ENCODE measurements at places on chromosomes 2 and 18.

- DNase-seq, result no peak
Measured at GRCh38 chr2:57429831-57430230, 616.8 kb upstream of the VRK2 start.

- no peak for DNase-seq
Measured at GRCh38 chr2:240412211-240412861, 23.1 kb upstream of the GPC1 start.

DNA sequence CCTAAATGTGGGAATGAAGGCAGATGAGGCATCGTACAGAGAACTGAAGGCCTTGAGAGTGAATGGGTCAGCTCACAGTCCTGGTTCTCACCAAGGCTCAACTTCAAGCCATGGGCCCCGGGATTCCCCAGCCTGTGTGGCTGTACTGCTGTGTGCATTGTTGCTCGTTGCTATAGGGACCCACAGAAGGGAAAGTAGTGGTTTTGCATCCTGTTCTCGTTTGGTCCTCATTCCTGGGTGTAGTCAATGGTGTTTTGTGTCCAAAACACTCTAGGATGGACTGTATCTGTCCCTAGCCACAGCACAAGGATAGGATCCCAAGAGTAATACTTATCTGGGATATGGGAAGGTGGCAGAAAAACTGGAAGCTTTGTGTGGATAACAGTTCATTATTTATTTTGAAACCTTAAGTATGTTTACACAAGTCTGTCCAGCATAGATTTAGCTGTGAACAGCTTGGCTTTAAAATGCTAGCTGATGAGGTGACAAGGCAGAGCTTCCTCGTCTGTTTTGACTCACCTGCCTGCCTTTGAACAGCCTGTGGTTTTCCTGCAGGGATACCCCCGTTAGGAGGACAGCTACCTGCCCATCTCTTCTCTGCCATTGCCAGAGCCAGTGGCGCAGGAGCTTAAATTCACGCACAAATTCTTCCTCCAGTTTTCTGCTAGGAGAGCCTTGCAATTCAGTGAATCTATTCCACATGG is 85.0 kb downstream of the WDSUB1 start:
- DNase-seq, result no peak

- DNase-seq, result no peak
Measured at GRCh38 chr2:233173115-233173514, 78.4 kb upstream of the ATG16L1 start.
